OCI-M1 (cell line): ENCODE measurements at places on chromosomes 11 and 22.

DNA sequence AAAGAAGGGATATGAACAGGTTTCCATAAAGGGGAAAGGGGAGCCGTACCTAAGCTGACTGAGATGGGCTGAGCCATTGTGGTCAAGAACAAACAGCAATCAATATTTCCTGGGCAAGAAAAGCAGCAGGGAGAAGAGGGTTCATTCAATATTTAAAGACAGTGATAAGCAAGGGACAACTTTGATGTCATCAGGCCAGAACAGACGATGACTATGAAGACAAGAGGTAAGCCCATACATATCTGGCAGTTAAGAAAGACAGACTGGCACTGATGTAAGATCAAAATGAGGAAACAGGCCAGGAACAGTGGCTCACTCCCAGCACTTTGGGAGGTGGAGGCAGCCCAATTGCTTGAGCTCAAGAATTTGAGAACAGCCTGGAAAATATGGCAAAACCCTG is 2.4 kb downstream of the OR5A2 start:
- no peak for DNase-seq

- DNase-seq = no peak
Measured at GRCh38 chr11:37724315-37724714, 1126.3 kb upstream of the RAG2 start.

- DNase-seq = no peak
Measured at GRCh38 chr11:134202661-134203060, 21.1 kb downstream of the NCAPD3 start.

DNA sequence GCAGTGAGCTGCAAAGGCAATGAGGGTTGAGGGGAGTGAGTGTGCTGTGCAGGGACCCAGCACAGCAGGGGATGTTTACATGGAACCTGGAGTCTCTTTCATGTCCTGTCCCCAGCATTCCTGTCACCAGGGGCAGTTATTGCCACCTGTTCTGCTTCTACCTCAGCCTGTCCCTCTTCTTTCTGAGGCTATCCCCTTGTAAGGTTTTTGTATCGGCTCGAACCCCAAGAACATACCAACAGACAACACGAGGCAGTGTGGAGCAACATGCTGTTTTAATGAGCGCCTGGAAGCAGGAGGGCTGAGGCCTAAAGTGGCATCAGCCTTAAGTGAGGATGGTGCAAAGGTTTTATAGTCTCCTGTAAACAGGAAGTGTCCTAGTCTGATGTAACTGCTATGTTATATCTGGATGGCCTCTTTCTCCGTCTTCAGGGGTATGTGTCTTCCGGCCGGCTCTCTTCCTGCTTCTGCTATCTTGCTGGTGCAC is 3.9 kb downstream of the SCGB2A2 start:
- no peak for DNase-seq

DNA sequence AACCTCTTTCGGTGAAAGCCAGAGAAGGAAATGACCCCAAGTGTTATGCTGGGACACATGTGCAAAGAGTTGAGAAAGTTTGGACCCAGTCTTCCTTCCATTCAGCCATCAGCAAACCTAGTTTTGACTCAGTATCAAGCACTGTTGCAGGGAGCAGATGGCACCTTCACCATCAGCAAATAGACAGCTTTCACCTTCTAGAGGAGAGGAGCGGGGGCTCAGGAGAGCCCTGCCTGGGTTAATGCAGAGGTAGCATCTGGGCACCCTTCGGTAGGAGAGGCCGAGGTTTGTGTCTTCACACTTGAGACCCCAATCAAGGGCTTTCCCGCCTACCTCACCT is 16.2 kb upstream of the MFRP start:
- no peak for DNase-seq

- DNase-seq = no peak
Measured at GRCh38 chr11:44758983-44759382, 32.2 kb downstream of the TSPAN18 start.

DNA sequence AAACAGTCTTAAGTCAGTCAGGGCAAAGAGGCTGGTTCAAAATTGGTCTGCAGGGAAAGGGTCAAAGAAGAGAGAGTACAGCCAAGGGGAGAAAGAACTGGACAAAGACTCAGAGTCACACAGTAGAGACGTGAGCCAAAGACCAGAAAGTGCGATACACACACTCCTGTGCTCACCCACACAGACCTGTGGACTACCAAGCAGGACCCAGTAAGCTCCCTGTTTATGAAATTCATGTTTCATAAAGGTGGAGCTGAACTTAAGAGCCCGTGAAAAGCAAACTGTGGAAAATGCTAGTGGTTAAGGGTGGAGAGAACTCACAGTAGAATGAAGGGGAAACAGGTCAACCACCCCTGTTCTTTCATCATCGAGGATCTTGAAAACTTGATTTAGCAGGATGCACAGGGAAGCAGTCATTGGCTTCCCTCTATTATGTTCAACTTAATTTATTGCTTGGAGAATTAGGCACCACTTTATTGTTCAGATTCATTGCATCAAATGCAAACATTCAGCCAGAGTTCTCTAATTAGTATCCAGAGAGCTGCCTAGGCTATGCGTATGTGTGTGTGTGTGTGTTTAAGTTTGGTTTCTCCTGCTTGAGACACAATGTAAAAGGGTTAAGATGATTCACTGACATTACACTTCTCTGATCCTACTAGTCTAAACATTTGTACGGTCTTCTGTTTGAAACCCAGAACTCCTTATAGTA is 160.9 kb upstream of the MTMR2 start:
- no peak for DNase-seq

DNA sequence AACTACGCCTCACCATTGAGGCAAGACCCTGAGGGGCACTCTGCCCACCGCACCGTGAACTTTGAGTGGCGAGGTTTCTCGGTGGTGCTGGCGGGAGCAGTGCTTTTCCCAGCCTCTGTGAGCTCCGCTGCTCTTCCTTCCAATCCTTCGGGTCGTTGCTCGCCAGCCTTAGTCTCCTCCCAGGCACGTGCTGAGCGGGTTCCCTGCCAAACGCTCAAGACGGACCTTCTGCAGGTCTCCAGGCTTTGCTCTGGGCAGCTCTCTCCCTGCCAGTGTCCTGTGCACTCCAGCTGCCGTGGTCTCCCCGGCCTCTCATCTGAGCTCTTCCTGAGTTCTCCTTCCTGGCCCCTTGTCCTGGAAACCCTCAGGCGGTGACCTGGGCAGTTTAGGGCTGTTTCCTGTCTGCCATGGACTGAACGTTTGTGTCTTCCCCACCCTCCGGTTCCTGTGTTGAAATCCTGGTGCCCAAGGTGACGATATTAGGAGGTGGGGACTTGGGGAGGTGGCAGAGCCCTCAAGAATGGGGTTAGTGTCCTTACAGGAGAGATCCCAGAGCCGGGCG is 11.2 kb upstream of the MUC6 start:
- no peak for DNase-seq

DNA sequence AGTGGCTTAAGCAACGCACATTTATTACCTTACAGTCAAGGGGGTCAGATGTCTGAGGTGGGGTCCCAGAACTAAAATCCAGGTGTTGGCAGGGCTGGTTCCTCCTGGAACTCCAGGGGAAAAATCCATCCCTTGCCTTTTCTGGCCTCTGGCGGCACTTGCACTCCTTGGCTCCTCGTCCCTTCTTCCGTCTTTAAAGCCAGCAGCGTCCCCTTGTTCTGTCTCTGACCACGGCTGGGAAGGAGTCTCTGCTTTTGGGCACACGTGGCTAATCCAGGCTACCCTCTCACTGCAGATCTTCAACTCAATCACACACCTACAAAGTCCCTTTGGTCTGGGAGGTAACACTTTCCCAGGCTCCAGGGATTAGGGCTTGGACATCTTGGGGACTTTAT is 73.5 kb upstream of the WNT7B start:
- DNase-seq = no peak

GRCh38 chr11:106276859-106277436 is 199.5 kb downstream of the AASDHPPT start:
- DNase-seq = peak; percentile 0

GRCh38 chr11:771617-772204 is 5.6 kb downstream of the GATD1 start:
- DNase-seq = no peak

- DNase-seq = no peak
Measured at GRCh38 chr11:46615756-46616155, 1.3 kb downstream of the HARBI1 start.

DNA sequence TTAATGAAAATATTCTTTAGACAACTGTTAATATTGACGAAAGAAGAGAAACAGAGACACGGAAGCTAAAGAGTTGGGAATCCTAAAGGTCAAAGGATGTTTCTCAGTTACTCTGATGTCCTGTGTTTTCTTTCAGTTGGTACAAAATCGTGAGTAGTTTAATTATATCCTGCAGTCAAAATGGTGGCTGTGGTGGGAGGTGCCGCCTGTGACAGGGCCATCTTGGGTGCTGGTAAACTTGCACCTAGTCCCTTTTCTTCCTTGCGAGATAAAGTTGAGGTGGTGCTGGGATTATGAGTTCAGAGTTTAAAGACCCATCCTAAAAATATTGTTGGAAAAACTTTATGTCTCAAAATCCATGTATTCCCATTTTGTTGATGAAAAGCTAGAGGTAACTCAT is 2.2 kb downstream of the CECR2 start:
- no peak for DNase-seq

GRCh38 chr22:17918840-17919239 is 105.5 kb downstream of the MICAL3 start:
- no peak for DNase-seq

DNA sequence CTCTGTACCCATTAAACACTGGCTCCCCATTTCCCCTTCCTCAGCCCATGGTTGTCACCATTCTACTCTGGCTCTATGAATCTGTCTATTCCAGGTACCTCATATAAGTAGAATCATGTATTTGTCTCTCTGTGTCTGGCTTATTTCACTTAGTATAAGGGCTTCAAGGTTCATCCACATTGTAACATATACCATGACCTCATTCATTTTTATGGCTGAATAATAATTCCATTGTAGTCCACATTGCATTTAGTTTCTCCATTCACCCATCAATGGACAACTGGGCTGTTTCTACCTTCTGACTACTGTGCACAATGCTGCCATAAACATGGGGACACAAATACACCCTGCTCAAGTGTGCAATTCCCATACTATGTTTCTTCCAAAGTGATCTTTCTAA is 97.3 kb downstream of the MICAL3 start:
- DNase-seq = no peak
